ENCODE measurements at places on chromosomes 5 and 9. TPM values are rescaled to one million over a fixed set of nuclear protein-coding genes. Genes with fewer than 3 reads are reported as not detected.

The PTGR1 gene
- total RNA-seq: 53.9 TPM

The MELK gene
- total RNA-seq: 63.2 TPM

The FAM221B gene
- total RNA-seq: not detected

The CARD6 gene
- not detected for total RNA-seq

The SH3TC2 gene
- total RNA-seq: 12.8 TPM

The NXNL2 gene
- total RNA-seq: 0.86 TPM

The FREM1 gene
- total RNA-seq: 0.12 TPM

- H3K4me1 ChIP-seq: no peaks in the 10 kb centered on the region
- no peak overlapping the region for H3K4me3 ChIP-seq
- no peaks in the 10 kb centered on the region for H3K36me3 ChIP-seq
- no peak for DNase-seq
- no peak overlapping the region for H3K27ac ChIP-seq
- H3K27me3 ChIP-seq: peaks cover 7% of the 10 kb centered on the region
Observed at GRCh38 chr5:7930011-7930410, 61.1 kb downstream of the MTRR start.

- no peaks in the 10 kb centered on the region for H3K27me3 ChIP-seq
- H3K36me3 ChIP-seq: no peaks in the 10 kb centered on the region
- no peak overlapping the region for H3K27ac ChIP-seq
- no peak overlapping the region for H3K4me3 ChIP-seq
Observed at GRCh38 chr5:21823588-21823987, 1029.6 kb downstream of the CDH12 start.

- no peak for DNase-seq
- no peaks in the 10 kb centered on the region for H3K36me3 ChIP-seq
- no peaks in the 10 kb centered on the region for H3K27me3 ChIP-seq
- H3K27ac ChIP-seq: no peak overlapping the region
Observed at GRCh38 chr9:20997503-20998076, 33.9 kb downstream of the HACD4 start.

GRCh38 chr9:112485574-112485973 lies 1.1 kb upstream of the KIAA1958 start:
- H3K4me1 ChIP-seq: peaks cover 5% of the 10 kb centered on the region
- no peaks in the 10 kb centered on the region for H3K27me3 ChIP-seq
- H3K27ac ChIP-seq: peak overlapping the region; percentile 81
- no peak for DNase-seq
- peak overlapping the region; percentile 78 for H3K4me3 ChIP-seq

DNA sequence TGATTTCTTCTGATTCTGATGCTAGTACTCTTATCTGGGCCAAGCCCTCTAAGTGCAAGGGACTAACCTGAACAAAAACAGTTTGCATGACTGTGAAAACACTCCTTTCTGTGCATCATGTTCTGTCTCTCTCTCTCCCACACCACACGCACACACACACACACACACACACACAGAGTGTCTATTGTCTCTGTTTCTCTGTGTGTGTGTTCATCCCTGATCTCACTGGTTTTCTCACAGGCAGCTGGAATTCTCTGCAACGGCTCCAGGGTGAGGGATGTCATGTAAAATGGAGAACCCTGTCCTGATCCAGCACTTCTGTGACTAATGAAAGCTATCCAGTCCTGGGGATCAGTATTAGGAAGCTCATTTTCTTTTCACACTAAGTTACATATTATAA lies 453.1 kb upstream of the RGMB start:
- H3K27me3 ChIP-seq: no peaks in the 10 kb centered on the region
- no peak for DNase-seq

GRCh38 chr9:133403766-133404453 lies 13.9 kb downstream of the REXO4 start:
- no peaks in the 10 kb centered on the region for H3K4me1 ChIP-seq
- no peaks in the 10 kb centered on the region for H3K27me3 ChIP-seq
- H3K4me3 ChIP-seq: no peak overlapping the region
- peak; percentile 65 for DNase-seq

DNA sequence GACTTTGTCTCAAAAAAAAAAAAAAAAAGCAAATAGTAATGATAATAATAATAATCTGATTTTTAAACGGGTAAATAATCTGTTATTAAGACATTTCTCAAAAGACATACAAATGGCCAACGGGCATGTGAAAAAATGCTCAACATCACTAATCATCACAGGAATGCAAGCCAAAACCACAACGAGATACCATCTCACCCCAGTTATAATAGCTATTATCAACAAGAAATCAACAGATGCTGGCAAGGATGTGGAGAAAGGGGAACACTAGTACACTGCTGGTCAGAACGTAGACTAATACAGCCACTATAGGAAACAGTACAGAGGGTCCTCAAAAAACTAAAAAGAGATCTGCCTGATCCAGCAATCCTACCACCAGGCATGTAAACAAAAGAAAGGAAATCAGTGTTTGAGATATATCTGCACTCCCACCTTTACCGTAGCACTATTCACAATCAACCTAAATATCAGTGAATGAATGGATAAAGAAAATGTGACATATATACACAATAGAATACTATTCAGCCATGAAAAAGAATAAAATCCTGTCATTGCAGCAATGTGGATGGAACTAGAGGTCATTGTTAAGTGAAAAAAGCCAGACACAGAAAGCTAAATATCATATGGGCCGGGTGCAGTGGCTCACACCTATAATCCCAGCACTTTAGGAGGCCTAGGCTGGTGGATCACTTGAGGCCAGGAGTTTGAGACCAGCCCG lies 24.9 kb downstream of the VAV2 start:
- no peak overlapping the region for H3K4me3 ChIP-seq
- no peaks in the 10 kb centered on the region for H3K4me1 ChIP-seq
- H3K27ac ChIP-seq: no peak overlapping the region
- H3K27me3 ChIP-seq: no peaks in the 10 kb centered on the region

DNA sequence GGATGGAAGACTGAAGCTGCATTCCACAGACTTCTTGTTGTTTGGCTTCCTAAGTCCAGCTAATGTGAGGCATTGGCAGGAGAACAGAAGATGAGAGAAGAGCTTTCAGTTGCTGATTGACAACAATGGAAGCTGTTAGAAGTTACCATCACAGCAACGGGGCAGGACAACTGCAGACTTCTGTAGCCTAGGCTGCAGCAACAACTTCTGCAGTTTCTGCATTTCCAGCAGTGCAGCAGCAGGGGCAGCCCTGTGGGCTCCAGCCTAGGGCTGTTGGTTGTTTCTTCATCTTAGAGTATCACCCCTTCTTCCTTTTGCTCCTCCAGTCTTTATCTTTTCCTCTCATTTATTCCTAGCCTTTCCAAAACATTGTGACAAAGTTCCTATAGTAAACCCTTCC lies 528.8 kb upstream of the PTGER4 start:
- H3K4me3 ChIP-seq: no peak overlapping the region
- no peak for DNase-seq
- no peaks in the 10 kb centered on the region for H3K27me3 ChIP-seq
- no peaks in the 10 kb centered on the region for H3K36me3 ChIP-seq
- H3K27ac ChIP-seq: no peak overlapping the region

GRCh38 chr5:17160756-17161040 lies 56.7 kb upstream of the BASP1 start:
- no peak for DNase-seq
- H3K36me3 ChIP-seq: no peaks in the 10 kb centered on the region
- H3K27me3 ChIP-seq: 0 out of 2 replicates have a peak, but pooled peaks cover 7% of the 10 kb centered on the region

DNA sequence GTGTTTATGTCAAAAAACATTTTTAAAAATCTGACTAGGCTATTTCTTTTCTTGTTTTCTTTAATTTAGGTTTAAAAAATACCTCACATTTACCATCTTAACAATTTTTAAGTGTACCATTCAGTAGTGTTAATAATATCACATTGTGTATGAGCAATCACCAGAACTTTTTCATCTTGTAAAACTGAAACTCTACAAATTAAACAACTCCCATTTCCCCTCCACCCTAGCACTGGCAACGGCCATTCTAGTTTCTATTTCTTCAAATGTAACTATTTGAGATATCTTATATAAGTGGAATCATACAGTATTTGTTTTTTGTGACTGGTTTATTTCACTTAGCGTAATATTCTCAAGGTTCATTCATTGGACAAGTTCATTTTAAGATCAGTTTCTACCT lies 27.7 kb downstream of the PLCXD3 start:
- H3K27me3 ChIP-seq: no peaks in the 10 kb centered on the region
- H3K27ac ChIP-seq: no peak overlapping the region
- no peaks in the 10 kb centered on the region for H3K4me1 ChIP-seq
- no peak overlapping the region for H3K4me3 ChIP-seq

DNA sequence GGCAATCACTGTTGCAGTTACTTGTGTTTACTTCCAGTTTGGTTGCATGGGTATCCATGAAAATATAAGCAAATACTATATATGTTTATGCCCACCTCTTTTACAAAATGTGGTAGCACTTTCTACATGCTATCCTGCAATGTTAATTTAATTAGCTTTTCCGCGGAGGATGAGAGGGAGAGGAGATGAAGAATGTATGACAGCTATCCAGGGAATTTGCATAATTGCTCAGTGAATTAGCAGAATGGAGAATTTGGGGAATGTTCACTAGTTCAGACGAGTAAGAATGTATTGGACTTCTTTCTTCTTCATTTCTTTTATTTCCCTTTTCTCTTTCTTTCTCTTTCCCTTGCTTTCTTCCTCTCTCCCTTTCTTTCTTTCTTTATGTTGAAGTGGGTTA lies 140.7 kb upstream of the SLC28A3 start:
- no peak for DNase-seq
- no peak overlapping the region for H3K4me3 ChIP-seq
- no peak overlapping the region for H3K27ac ChIP-seq

- H3K27me3 ChIP-seq: no peaks in the 10 kb centered on the region
- no peaks in the 10 kb centered on the region for H3K4me1 ChIP-seq
- no peak overlapping the region for H3K4me3 ChIP-seq
- H3K27ac ChIP-seq: no peak overlapping the region
- DNase-seq: no peak
- peaks cover 11% of the 10 kb centered on the region for H3K36me3 ChIP-seq
Observed at GRCh38 chr9:96321515-96321914, 19.5 kb upstream of the HSD17B3 start.

DNA sequence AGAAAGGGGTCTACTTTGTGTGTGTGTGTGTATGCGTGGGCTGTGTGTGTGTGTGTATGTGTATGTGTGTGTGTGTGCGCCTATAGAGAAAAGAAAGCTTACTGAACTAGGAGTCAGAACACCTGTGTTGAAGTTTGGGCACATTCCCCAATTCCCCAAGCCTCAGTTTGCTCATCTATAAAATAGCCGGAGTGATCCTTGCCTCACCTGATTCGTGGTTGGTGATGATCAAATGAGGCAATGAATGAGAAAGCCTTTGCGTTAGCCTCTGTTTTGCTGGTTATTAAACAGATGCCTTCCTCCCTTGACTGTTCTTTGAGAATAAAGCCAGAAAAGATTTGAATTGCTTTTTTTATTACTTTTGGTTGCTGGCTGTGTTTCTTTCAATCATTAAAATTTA lies 20.6 kb downstream of the ABLIM3 start:
- no peaks in the 10 kb centered on the region for H3K27me3 ChIP-seq
- DNase-seq: no peak
- H3K4me3 ChIP-seq: no peak overlapping the region
- peaks cover 11% of the 10 kb centered on the region for H3K4me1 ChIP-seq
- no peak overlapping the region for H3K27ac ChIP-seq
- H3K36me3 ChIP-seq: no peaks in the 10 kb centered on the region

GRCh38 chr5:93385655-93386054 lies 195.4 kb downstream of the NR2F1-AS1 start:
- H3K4me1 ChIP-seq: no peaks in the 10 kb centered on the region
- no peaks in the 10 kb centered on the region for H3K36me3 ChIP-seq
- no peaks in the 10 kb centered on the region for H3K27me3 ChIP-seq

DNA sequence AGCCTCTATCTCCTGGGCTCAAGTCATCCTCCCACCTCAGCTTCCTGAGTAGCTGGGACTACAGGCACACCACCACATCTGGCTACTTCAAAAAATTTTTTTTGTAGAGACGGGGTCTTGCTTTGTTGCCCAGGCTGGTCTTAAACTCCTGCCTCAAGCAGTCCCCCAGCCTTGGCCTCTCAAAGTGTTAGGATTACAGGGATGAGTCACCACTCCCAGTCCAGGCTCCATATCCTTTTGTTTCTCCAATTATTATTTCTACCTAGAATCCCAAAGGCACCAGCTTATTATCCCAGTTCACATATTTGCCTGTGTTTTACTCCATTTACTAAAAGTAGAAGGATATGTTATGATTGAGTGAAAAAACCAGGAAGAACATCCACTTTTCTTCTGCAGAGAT lies 84.9 kb downstream of the TEK start:
- H3K27ac ChIP-seq: peak overlapping the region; percentile 52
- DNase-seq: no peak
- no peak overlapping the region for H3K4me3 ChIP-seq
- no peaks in the 10 kb centered on the region for H3K27me3 ChIP-seq
- no peaks in the 10 kb centered on the region for H3K36me3 ChIP-seq
- H3K4me1 ChIP-seq: peaks cover 14% of the 10 kb centered on the region

- no peak overlapping the region for H3K4me3 ChIP-seq
- peaks cover 20% of the 10 kb centered on the region for H3K4me1 ChIP-seq
- no peak for DNase-seq
Observed at GRCh38 chr9:108167136-108167900, 677.7 kb upstream of the KLF4 start.

DNA sequence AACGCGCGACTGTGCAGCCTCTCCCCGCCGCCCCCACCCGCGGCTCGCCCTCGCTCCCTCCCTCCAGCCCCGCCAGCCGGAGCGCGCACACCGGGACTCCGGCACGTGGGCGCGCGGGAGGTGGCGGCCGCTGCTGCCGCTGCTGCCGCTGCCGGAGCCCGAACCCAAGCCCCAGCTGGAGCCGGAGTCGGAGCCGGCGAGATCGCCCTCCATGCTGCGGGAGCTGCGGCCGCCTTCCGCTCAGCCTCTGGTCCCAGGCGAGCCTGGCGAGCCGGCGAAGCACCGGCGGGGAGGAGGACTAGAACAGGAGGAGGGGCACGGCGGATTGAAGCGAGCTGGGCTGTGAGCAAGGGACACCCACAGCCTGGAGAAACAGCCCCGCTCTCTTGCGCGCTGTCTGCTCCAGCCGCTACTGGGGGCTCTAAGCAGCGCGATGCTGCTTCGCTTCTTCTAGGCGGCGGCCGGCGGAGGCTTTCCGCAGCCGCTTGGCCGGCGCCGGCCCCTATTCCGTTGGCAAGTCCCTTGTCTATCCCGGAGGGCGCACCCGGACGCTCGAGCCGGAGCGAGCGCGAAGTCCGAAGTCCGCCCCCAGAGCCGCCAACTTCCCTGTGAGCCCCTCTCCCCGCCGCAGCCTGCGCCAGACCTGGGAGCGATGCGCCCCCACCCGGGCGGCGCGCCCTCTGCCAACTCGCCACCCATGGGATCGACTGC lies 598.7 kb upstream of the SGCD start:
- no peaks in the 10 kb centered on the region for H3K27me3 ChIP-seq
- DNase-seq: no peak
- H3K4me1 ChIP-seq: no peaks in the 10 kb centered on the region
- H3K4me3 ChIP-seq: no peak overlapping the region

GRCh38 chr5:27734838-27735237 lies 696.5 kb upstream of the CDH9 start:
- no peaks in the 10 kb centered on the region for H3K27me3 ChIP-seq
- H3K4me1 ChIP-seq: no peaks in the 10 kb centered on the region
- no peak overlapping the region for H3K4me3 ChIP-seq
- no peak overlapping the region for H3K27ac ChIP-seq

DNA sequence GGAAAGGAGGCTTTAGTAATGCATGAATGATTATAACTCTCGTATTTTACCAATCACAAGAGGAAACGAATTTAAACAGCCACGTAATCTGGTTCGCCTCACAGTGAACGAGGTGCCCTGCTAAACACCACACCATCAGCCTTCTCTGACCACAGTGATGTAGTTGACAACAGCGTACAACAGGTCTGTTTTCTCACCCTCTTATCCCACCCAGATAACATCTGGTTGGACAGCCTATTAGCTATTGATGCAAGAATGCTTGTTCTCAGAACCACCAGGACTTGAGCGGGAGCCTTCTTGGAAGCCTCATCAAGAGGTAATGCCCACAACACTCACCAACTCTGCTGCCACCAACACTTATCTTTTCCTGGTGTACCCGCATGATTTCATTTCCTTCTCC lies 23.3 kb downstream of the SLC1A3 start:
- DNase-seq: no peak
- no peaks in the 10 kb centered on the region for H3K36me3 ChIP-seq
- no peak overlapping the region for H3K4me3 ChIP-seq
